Stimulated activated CD4-positive, alpha-beta T cell treated with anti-CD3 and anti-CD28 coated beads, Interleukin-15, amount 100 ng/mL, for 24 hours (primary cell): ENCODE measurements at places on chromosomes 5 and 9.

- DNase-seq: no peak
These were observed 46.6 kb downstream of the PALM2AKAP2 start for GRCh38 chr9:109826559-109826958.

DNA sequence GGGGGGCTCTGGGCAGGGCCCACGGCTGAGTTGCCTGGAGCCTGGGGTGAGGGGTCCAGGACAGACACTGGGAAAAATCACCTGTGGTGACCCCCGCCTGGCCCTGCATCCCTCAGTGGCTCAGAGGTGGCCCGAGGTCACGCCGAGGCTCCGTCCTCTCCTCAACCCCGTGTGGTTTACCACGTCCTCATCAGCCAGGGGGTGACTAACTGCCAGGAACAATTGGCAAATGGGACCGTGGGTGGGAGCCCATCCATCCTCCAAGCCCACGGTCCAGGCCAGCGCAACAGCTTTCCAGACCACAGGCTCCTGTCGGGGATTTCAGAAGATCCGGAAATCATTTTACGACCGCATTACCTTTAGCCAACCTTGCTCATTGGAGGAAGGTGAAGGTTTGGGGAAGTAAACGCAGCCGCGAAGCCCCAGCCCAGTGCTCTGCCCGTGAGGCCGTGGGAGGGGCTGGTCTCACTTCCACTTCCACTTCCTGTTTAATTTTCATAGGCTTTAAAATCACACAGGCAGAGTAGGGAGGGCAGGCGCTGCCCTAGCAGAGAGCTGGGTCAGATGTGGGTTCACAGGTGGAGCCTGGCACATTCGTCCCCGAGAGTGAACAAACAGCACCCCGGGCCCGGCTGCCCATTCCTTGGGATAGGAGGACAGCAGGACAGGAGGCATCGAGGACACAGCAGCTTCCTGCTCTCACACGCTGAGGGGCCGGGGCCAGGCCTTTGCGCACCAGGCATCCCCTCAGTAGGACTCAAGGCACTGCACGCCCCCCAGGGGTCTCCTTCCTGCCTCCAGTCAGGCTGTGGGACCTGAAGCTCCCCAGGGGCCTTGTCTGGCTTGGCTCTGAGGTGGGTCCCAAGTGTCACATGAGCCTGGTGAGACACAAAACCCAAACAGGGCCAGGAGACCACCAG is 19.8 kb upstream of the SLC9A3 start:
- DNase-seq: peak; percentile 68

DNA sequence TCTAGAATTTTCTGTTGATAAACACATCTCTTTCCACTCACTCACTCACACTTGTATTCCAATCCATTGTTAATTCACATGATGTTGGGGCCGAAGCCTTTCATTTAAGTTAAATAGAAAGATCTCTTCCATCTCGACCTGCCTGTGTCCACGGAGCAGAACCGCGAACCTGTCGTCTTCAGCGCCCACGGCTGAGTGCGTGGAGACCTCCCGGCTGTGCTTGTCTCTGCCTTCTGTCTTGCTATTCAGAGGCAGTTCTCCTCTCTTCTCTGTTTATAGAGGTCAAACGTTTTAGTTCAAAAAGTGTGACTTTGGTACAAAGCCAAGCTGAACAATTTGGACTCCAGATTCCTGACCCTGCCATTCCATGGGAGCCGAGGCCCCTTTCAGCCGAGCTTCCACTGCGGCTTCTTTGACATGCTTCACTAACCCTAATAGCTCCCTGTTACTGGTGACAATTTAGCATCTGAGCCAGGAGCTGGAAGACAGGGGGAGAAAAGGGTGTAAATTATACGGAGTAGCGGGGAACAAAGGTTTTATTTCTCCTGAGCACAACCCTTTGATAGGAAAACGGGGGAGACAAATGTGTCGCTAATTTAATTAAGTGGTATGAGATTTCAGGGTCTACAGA is 314.4 kb upstream of the IRX4 start:
- no peak for DNase-seq

DNA sequence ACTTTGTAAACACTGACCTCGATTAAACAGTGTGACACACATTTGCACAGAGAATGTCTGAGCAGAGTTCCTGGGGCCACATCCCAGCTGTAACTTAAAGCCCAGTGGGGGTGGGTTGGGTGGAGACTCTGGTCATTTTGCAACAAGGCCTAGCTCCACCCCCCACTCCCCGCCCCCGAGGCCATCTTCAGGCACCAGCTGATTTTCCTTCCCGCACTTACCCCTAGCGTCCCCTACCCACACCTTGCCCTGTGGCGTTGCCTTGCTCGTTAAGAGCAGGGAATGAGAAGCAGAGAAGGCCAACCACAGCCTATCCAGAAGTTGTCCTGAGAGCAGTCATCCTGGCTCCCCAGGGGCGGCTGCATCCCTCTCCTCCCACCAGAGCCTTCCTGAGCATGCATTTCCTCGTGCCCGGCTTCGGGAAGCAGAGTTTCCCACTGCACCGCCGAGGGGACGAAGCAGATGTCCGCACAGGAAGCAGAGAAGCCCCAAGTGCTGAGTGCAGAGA is 101.7 kb upstream of the SARDH start:
- DNase-seq: no peak

DNA sequence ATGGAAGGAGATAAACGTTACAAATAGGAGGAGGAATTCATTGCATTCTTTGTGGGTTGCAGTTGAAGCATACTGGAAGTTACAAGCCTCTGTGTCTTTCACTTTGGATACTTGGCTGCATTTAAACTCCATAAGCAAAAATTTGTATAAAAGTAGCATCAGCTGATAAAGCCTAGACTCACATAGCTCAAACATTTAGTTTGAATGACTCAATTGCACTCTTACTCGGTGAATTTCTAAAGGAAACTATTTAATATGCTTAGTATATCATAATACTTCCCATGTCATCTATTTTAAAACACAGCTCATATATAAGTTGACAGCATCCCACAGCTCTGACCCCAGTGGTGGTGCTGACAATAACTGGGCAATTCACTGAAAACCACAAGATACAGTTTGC is 596.6 kb upstream of the ZNF608 start:
- no peak for DNase-seq

GRCh38 chr9:81690251-81690851 is 1.0 kb upstream of the TLE1 start:
- peak; percentile 3 for DNase-seq

GRCh38 chr5:151126199-151126645 is 31.4 kb downstream of the ANXA6 start:
- DNase-seq: peak; percentile 72

- no peak for DNase-seq
These were observed 117.5 kb downstream of the TRIO start for GRCh38 chr5:14260637-14261036.

DNA sequence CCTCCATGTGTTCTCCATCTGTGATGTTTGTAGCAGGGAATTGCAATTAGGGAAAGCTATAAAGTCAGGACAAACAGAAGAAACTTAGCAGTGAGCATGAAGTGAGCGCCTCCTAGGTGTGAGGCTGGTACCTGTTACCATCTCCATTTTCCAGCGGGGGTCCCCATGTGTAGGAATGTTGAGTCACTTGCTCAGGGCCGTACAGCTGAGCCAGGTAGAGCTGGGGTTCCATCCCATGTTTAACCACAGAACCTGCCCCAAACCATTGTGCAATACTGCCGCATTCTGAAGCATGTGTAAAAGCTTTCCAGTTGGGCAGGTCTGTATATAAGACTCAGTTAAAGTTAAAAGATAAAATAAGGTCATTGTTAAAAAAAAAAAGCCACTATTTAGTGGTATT is 62.7 kb downstream of the NDFIP1 start:
- DNase-seq: no peak

DNA sequence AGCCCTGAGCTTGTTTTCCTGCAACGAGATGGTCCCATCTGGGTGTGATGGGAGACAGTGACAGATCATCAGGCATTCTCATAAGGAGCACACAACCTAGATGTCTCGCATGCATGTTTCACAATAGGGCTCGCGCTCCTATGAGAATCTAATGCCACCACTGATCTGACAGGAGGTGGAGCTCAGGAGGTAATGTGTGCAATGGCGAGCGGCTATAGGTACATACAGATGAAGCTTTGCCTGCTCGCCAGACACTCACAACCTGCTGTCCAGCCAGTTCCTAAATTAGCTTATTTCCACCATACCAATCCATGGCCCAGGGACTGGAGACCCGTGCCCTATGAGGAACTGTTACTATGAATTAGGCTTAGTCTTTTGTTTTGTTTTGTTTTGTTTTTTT is 55.3 kb upstream of the SLC30A5 start:
- DNase-seq: no peak

DNA sequence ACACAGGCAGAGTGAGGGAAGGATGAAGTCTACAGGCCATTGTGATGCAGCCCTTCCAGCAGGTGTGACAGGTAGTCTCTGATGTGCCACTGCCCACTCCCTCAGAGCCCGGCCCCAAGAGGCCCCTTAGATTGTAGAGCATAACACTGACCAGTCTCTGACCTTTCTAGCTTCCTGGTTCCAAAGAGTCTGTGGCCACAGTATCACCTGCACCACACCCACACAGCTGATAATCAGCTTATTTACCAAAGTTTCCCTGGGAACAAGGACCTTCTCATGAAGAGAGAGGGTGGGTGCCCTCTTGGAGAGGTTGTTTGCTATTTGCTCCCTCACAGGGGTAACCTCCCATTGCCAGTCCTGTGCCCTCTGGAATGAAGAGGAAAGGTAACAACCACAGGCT is 11.0 kb upstream of the ACER2 start:
- no peak for DNase-seq

- no peak for DNase-seq
These were observed 23.7 kb downstream of the NUP214 start for GRCh38 chr9:131148966-131149687.

GRCh38 chr9:99075246-99075912 is 29.5 kb upstream of the TGFBR1 start:
- DNase-seq: no peak

DNA sequence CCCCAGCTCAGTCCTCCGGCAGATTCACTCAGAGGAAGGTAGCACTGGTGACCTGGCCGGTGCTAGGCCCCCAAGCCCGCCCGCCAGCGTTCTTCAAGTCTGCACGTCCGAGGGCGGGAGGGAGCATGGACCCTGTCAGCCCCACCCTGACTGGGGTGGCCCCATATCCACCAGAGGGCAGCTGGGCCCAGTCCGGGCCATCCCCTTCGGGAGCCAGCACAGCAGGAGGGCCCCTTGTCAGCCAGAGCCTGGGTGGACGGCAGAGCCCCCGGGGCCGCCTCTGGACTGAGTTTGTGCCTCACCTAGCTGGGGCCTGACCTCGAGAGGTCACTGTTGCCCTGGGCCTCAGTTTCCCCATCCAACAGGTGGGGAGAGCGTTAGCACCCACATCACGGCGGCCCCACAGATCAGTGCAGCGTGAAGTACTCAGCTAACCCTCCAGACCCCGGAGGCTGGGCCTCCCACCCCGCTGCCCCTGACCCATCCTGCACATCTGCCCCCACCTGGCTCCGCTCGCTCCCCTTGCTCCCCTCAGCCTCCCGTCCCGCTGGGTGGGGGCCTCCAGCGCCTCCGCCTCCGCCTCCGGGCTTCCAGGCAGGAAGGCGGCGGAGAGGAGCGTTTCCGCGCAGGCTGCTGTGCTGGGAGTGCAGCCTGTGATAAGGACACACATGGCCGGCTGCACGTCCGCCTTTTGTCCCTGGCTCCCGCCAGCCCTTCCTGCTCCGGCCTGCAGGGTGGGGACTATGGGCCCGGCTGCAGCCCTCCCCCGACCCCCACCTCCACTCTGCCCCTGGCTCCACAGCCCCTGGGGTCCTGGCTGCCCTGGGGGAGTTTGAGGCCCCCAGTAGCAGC is 16.6 kb upstream of the EGFL7 start:
- DNase-seq: no peak

GRCh38 chr5:157602505-157602904 is 26.9 kb upstream of the ADAM19 start:
- DNase-seq: peak; percentile 64

- DNase-seq: no peak
These were observed 322.3 kb upstream of the ISL1 start for GRCh38 chr5:51060953-51061352.
